CD4-positive, alpha-beta T cell treated with Interleukin-4 for 4 hours (primary cell): ENCODE measurements at places on chromosomes 5 and 9.
A peak's percentile ranks its signal among the peaks of the same experiment; 100 is the strongest.

- DNase-seq: no peak
Observed at GRCh38 chr5:140023611-140024191, 19.4 kb downstream of the NRG2 start.

- DNase-seq: no peak
Observed at GRCh38 chr9:649128-650074, 192.1 kb upstream of the DMRT1 start.

DNA sequence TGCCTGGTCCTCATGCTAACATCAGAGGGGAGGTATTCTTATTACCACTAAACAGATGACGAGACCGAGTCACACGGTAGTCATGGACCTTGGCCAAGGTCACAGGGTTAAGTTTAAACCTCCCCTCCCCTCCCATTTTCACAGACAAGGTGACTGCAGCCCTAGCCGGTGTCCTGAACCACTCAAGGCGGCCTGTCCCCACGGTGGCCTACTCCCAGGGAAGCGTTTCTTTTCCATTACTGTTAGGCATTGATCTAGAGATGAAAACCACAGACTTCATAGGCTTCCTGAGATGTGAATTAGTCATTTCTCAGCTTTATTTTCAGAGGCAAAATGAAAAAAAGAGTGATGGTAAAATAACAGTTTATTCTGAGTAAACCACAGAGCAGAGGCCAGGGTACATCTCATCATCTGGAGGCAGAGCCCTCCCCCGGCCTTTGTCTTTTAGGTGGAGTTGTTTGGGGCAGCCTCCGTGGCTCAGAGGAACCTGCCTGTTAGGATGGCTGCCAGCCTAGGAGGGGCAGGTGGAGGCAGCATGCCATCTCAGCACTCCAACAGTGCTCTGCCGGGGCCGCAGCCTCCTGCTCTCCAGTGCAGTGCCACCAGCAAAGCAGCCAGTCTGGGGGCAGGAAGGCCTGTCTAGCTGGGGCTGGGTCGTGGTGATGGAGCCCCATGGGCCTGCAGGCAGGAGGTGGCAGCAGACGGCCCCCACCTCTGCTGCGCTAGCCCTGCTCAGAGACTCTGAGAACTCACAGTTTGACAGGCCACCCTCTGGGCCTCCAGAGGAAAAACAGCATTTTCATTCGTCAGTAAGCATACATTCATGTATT is 71.2 kb downstream of the RAPGEF1 start:
- DNase-seq: peak; percentile 89

DNA sequence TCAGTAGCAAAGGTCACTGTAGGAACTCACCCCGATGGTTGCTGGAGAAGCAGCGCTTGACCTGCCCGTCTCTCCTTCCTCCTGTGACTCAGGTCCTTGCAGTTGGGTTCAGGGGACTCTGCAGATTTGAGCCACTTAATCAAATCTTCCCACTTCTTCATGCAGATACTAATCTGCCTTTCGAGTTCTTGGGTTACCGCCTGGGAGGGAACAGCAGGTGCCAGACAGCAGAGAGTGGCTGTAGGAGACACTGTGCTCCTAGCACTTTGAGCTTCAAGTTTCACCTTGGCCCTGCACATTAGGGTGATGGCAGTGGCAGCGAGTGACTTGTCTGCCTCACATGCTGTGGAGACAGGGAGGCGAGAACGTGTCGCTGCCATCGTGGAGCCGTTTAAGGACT is 478.3 kb downstream of the PSAT1 start:
- DNase-seq: no peak

DNA sequence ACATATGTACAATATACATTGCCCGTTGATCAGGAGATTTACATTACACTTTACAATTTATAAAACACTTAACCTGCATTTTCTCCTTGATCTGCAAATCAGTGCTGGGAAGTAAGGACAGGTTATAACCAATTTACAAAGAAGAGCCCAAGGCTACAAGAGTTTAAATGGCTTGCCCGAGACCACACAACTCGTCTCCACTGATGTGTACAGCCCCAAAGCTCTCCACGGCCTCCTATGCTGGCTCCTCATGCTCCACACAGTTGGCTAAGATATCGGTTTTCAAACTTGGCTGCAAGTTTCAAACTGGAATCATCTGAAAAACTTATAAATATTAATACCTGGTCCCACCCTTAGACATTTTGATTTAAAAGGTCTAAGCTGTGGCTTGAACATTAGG is 10.3 kb downstream of the ACTL7B start:
- no peak for DNase-seq

DNA sequence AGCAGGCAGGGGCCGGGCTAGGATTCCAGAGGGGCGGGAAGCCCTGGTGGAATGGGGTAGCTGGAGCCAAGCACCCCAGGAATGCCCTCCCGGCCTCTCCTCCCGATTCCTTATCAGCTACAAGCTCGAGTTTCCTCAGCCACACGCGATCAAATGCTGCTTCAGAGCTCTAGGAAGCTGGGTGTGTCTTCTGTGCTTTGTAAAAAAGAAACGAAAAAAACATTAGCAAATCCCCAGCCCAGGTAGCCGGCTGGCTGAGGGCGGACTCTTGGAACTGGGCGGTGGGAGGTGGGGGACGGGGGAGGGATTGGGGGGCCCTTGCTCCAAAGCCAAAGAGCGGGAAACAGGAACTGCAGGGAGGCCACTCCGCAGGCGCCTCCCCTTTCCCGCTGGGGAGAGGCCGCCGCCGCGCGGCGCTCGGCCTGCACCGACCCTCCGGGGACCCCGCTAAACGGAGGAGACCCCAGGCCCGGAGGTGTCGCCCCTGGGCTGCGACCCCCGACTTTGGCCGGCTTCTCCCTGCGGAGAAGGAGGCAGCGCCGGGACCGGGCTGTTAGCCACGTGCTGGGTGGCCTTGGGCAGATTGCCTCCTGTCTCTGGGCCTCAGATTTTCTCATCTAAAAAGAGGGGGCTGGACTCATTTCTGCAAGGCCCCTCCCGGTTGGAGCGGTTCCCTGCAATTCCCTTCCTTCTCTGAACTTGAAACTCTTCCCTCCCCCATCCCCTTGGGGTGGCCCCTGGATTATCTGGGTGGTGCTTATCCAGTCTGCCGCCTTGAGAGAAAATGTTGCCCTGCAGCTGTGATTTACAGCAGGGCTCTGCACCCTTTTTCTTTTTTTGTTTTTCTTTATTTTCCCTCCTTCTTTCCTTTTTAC is 40.9 kb upstream of the FABP6 start:
- no peak for DNase-seq

DNA sequence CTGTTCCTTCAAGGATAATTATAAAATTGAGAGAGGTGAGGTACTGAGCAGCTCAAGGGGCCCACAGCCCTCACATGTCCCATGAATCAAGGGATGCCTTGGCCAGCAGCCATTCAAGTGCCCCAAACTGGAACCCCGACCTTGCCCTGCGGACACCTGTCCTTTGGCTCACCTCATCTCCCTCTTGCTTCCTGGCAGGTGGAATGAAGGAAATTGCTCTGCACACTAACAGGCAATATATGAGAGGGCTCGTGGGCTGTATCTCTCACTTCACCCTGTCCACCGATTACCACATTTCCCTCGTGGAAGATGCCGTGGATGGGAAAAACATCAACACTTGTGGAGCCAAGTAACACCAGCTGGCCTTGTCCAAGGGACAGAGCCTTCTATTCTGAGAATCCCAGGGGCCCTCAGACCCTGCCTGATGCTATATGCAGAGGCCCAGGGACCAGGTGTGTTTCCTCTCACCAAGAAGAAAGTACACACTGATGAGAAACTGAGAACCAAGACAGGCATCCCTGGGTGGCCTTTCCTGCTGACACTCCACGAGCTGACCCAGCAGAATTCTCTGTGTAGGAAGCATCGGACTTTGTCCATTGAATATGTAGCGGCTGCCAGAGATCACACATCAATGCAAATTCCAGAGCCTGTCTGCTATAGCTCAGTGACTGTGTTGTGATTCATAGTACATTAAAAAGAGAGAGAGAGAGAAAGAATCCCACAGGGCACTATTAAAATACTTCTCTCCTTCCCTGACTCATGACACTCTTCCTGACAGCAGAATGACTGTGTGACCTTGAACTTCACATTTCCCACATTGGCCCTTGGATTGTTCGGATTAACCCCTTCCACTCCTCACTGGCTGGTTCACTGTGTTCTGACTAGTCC is 92.6 kb downstream of the LIFR start:
- DNase-seq: no peak

DNA sequence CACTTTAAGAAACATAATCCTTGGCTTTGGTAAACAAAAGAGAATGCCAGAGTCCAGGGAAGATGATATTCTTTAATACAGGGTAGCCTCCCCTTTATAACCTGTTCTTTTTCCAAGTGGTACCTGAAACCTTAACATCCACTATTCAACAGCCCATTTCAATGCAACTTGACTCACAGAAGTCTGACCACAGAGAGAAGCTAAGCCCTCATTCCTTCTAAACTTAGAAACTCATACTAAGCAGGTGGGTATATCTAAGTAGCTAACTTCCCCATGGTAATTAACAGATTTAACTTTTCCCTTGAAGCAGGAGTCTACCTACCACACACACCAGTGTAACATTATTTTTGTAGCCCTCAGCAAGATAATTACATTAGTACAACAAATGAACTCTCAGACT is 91.9 kb downstream of the CEMIP2 start:
- no peak for DNase-seq

DNA sequence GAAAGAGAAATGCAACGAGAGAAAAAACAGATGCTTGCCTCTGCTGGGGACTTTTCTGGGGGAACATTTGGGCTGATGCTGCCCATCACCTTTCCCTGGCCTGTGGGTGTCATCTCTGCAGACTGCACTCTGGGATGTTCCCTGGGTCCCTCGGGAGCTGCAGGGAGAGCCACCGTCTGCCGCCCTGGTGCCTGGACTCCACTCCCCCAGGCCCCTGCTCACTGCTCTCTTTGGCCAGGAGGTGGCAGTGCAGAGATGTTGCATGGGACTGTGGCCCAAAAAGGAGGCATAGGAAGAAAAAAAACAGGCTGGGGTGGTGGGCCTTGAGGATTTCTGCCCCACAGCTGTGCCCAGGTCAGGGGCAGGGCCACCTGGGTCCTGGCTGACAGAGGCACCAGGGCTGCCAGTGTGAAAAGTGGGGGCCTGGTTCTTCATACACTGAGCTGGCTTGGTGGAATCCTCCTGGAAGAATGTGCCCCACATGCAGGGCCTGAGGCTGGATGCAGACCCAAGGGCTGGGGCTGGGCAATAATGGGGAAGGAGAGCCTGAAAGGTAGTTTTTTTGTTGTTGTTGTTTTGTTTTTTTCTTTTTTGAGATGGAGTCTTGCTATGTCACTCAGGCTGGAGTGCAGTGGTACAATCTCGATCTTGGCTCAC is 353.6 kb downstream of the SLIT3 start:
- DNase-seq: no peak

GRCh38 chr9:126980231-126980630 is 65.6 kb downstream of the RALGPS1 start:
- no peak for DNase-seq

DNA sequence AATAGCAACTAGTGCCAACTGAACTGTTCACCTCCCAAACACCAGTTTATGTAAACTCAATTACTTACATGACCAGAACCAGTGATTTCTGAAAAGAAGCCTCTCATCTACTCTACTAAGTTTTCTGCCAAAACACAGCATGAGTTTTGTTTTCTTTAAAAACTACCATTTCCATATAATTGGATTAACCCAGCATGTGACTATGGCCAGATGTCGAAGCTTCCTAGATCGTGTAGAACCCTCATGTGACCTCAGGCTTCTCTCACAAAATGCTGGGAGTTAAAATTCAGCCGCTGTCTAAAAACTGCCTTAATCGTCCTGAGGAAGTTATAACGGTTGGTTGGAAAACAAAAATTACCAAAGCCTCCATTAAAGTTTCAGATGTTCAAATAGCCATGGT is 303.5 kb downstream of the IRX1 start:
- no peak for DNase-seq

DNA sequence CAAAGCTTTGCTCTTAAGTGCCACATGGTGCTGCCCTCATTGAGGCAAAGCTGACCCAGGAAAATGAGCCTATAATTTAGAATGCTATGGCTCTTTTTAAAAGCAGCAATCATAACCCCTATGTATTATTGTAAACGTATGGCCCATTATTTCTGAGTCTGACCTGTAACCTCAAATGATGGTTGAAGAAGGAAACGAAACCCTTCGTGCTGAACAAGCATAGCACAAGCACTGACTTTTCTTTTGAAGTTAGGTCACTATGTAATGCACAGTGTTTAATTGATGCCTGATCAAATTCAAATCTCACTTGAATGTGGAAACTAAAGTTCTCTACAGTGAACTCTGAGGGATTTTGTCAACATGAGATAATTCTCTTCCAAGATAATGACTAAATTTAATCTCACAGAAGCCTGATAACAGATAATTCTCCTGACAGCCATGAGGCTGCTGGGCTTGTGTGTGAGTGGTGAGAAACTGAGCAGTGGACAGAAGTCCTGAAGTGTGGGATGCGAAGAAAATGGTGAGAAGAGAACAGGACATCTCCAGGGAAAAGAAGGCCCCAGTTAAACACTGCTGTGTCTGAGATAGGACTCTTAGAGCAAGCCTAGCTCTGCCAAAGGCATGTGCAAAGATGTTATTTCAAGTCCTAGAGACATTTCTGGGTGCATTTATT is 226.9 kb downstream of the MAN2A1 start:
- DNase-seq: no peak

GRCh38 chr5:54001976-54002775 is 308.2 kb downstream of the ARL15 start:
- no peak for DNase-seq

GRCh38 chr5:125372694-125373631 is 626.5 kb upstream of the ZNF608 start:
- DNase-seq: no peak

DNA sequence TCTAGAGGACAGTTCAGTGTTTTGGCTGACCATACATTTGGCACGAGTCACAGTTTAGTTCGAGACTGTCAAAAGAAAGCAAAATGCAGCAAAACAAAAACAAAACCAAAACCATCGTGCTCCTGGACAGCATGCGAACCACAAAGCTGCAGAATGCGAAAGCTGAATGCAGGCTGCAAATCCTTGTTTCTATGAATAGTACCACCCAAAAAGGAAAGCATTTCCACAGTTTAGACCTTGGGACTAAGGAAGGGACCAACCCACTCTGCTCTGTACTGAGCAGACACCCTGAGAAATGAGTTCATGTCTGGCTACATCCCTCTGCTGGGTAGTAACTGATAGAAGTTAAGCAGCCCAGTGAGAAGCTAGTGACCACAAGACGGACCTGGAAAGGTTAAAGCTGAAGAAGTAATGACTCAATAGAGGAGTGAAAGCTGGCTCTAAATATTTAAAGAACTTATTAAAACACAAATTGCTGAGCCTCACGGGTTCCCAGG is 3.9 kb downstream of the GCNT4 start:
- DNase-seq: no peak
